Endothelial cell of umbilical vein (primary cell): ENCODE measurements at places on chromosomes 12 and 14.

DNA sequence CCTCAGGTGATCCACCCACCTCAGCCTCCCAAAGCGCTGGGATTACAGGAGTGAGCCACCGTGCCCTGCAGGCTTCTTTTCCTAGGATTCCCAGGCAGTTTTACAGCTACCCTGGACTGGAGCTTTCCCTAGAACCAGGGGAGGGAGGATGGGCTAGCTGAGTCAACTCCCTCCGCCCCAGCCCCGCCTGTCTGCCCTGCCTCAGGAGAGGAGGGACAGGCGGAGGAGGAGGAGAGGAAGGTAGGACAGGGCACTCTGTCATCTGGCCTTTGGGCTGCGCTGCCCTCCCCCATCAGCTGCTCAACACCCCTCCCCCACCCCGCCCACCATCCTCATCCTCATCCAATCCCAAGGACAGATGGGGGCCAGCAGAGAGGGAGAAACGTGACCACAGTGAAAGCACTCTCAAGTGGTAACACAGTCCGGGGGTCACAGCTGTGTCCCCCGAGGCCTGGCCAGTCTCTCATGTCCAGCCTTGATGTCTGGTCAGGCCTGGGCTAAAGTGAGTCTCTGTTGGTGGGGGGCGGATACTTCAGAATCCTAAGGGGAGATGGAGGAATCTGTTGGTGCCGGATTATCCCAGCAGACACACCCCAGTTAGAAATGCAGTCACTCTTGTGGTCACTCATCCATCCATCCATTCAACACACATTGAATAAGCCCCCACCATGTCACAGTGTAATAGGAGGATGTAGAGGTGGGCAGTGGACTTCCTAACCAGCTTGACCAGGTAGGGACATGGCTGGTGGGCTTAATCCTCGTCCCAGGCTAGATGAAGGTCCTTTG is 12.3 kb downstream of the FIGNL2 start:
- no peak for DNase-seq

DNA sequence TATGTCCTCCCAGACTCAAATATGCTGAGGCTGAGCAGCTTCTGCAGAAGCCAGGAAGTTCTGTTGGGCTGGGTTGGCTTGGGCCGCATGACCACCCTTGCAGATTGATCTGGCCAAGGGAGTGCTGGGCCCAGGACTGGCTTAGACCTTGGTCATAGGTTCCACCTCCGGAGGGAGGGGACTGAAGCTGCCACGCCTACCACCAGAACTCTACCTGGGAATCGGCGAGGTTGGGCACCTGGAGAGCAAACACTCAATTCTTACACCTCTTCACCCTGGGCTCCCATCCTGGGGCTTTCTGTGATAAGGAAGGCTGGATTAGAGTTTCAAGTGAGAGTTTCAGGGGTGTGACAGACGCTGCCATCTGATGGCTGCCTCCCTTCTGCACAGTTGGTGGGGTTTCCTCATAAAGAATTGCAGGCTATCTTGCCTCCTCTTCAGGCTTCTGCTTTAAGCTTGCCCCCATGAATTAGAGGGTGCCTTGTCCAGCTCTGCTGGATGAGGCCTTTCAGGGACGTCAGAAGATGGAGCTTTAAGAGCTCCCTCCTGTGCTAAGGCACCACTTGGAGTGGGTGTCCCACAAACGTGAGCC is 5.8 kb downstream of the SLC24A4 start:
- no peak for DNase-seq

GRCh38 chr12:92929983-92930382 is 888 bp upstream of the EEA1 start:
- no peak for DNase-seq

GRCh38 chr14:75427482-75428229 is at the start of gene JDP2:
TSS of gene JDP2 (plus strand) at chr14:75428022. CDS start at chr14:75437921, 9,899 bp downstream.
- peak; percentile 57 for DNase-seq

- no peak for DNase-seq
Measured at GRCh38 chr14:68561531-68562007, 231.3 kb downstream of the ZFP36L1 start.

- no peak for DNase-seq
Measured at GRCh38 chr14:89343356-89343755, 73.7 kb downstream of the FOXN3 start.

- no peak for DNase-seq
Measured at GRCh38 chr14:54450535-54450934, 9.4 kb upstream of the CNIH1 start.

- no peak for DNase-seq
Measured at GRCh38 chr12:82058197-82058596, 299.0 kb upstream of the PPFIA2 start.

DNA sequence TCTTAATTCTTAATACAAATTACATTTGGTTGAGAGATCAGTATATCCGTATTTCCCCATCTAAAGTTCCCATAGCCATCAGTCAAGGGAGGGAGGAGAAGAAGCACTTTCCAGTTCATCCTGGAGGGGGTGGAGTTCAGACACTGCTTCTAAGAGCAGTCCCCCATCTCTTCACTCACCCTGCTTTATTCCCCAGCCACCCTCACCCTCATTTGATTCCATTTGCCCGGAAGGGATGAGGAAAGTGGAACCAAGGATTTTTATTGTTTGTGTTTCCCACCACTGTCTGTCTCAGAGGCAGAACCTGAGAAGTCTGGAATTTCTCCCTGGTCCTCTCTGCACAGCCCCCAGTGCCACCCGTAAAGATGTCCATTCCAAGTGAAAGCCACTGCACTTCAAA is 134.2 kb upstream of the HIF1A start:
- peak; percentile 62 for DNase-seq

- no peak for DNase-seq
Measured at GRCh38 chr12:76356071-76356470, 7.9 kb upstream of the BBS10 start.

GRCh38 chr14:65961004-65961403 is 525.2 kb upstream of the CCDC196 start:
- peak; percentile 39 for DNase-seq

- no peak for DNase-seq
Measured at GRCh38 chr12:6193853-6194815, 6.1 kb upstream of the CD9 start.

DNA sequence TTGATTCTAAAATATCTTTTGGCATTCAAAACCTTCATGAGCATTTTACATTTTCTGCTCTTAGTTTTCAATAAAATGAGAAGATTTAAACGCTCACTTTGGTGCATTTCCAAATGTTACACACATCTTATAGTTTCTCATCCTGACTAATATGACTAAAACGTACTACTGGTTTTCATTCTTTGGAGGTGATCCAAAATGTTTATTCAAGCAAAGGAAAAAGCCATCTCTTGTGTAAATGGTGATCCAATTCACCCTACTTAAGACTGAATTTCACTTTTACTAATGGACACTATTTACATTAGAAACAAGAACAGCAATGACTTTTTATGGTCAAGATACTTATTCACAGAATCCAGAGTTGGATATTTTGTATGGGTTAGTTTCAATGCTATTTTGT is 86.6 kb downstream of the KITLG start:
- DNase-seq: no peak

DNA sequence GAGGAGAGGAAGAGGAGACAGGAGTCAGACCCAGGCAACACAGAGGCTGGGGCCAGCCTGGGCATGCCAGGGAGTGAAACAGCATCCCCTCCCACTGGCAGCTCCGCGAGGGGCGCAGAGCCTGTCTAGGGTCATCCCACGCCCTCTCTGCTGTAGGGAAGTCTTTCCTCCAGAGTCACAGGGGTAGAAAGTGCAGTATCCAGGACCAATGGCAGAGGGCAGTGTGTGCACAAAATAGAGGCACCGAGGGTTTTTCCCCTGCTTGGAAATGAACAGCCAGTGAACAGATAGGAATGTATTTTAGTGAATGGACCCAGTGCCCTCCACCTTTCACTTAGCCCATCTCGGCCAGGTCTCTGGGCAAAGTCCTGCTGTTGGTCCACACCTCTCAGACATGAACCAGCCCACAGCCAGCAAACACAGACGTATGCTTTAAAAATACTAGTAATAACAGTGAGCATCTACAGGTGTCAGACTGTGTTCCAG is 9.4 kb upstream of the KRT74 start:
- peak; percentile 53 for DNase-seq
